ENCODE measurements at places on chromosomes 4 and X. TPM values are rescaled to one million over a fixed set of nuclear protein-coding genes. Genes with fewer than 3 reads are reported as not detected.

ETDA gene
- total RNA-seq, result not detected

IL13RA2 gene
- 0.57 TPM for total RNA-seq

DNA sequence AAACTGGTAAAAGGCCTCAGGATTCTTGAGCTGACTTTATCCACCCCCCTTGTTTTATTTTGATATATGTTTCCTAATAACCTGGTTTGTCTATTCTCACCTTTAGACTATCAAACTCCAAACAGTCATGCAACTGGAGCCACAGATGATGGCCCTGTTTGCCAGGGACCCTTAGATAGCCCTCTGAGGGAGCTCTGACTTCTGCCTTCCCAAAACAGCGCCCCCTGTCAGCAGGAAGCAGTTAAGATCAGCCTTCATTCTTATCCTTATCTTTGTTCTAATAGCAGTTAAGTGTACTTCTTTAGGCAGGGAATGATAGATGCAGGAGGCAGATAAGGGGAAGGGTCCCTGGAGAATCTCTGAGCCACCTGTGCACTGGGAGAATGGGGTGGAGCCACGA, 27.5 kb upstream of the CXCL13 start:
- no peaks in the 10 kb centered on the region for H3K4me1 ChIP-seq
- no peak for DNase-seq
- no peak overlapping the region for H3K27ac ChIP-seq
- H3K36me3 ChIP-seq, result no peaks in the 10 kb centered on the region
- H3K27me3 ChIP-seq, result no peaks in the 10 kb centered on the region
- no peak overlapping the region for H3K4me3 ChIP-seq

GRCh38 chr4:161762796-161763195, 401.0 kb downstream of the FSTL5 start:
- H3K36me3 ChIP-seq, result no peaks in the 10 kb centered on the region
- H3K27ac ChIP-seq, result no peak overlapping the region
- no peaks in the 10 kb centered on the region for H3K4me1 ChIP-seq
- H3K27me3 ChIP-seq, result no peaks in the 10 kb centered on the region
- DNase-seq, result no peak
- H3K4me3 ChIP-seq, result no peak overlapping the region

- H3K4me1 ChIP-seq, result no peaks in the 10 kb centered on the region
- no peaks in the 10 kb centered on the region for H3K36me3 ChIP-seq
- H3K4me3 ChIP-seq, result peak overlapping the region; percentile 24
- H3K27me3 ChIP-seq, result no peaks in the 10 kb centered on the region
Observed at GRCh38 chr4:107799669-107800450, 24.9 kb upstream of the SGMS2 start.

GRCh38 chrX:14964500-14964899, 91.3 kb downstream of the MOSPD2 start:
- no peaks in the 10 kb centered on the region for H3K27me3 ChIP-seq
- no peaks in the 10 kb centered on the region for H3K4me1 ChIP-seq
- H3K4me3 ChIP-seq, result no peak overlapping the region

GRCh38 chr4:128951316-128951715, 141.8 kb downstream of the JADE1 start:
- no peak overlapping the region for H3K27ac ChIP-seq
- peaks cover 2% of the 10 kb centered on the region for H3K36me3 ChIP-seq
- no peaks in the 10 kb centered on the region for H3K4me1 ChIP-seq
- H3K27me3 ChIP-seq, result no peaks in the 10 kb centered on the region

DNA sequence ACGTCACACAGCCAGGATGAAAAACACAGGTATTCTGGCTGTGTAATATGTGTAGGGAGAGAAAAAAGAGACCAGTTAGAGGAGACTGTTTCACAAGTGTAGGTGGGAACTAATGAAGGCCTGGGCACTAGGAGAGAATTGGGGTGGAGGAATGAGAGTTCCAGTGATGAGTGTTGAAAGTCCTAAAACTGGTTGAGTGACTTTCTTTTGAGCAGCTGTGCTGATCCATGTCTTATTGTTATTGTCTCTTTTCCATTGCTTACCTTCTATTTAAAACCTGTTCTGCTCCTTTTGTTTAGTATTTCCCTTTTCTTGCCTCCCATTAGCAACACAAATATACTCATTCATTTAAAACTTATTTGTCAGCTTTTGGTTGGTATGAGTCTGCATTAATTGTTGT, 88.7 kb downstream of the PDLIM5 start:
- peaks cover 21% of the 10 kb centered on the region for H3K4me1 ChIP-seq
- H3K4me3 ChIP-seq, result no peak overlapping the region
- no peaks in the 10 kb centered on the region for H3K27me3 ChIP-seq
- no peak for DNase-seq
- H3K36me3 ChIP-seq, result no peaks in the 10 kb centered on the region

GRCh38 chr4:103075435-103075893, 1.1 kb downstream of the SLC9B2 start:
- peak; percentile 78 for DNase-seq
- no peaks in the 10 kb centered on the region for H3K27me3 ChIP-seq
- peak overlapping the region; percentile 74 for H3K4me3 ChIP-seq
- no peaks in the 10 kb centered on the region for H3K4me1 ChIP-seq

DNA sequence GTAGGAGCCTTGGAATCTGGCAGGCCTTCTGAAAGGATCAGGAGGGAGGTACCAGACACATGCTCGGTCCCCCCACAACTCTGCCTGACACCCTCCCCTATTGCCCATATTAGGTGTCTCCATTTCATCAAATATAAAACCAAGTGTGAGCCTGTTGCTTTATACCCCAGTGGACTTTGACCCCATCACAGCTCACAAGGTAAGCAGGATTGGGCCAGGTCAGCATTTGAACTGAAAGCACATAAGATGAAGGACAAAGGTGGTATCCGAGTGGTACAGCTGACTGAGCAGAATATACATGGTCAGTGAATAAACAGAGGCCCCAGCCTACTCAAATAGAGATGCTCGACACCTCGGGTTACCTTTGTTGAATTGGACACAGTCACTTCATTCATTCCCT, 20.0 kb downstream of the SLC25A43 start:
- H3K27me3 ChIP-seq, result no peaks in the 10 kb centered on the region
- no peaks in the 10 kb centered on the region for H3K4me1 ChIP-seq
- H3K4me3 ChIP-seq, result no peak overlapping the region
- H3K27ac ChIP-seq, result no peak overlapping the region

DNA sequence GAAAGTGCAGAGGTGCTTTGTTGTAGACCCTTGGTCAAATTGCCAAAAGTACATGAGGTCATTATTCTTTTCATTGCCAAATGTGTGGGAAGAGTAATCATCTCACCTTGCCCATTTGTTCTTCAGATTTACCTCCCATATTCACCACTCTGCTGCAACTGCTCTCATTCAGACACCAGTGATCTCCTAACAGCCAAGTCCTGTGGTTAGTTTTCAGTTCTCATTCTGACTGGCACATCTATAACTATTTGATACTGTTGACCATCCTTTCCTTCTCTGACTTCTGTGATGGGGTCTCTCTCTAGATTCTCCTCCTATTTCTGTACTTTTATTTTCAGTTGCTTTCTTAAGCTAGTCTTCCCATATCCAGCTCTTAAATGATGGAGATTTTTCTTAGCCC, 39.8 kb downstream of the GRIA3 start:
- DNase-seq, result no peak
- no peaks in the 10 kb centered on the region for H3K36me3 ChIP-seq
- H3K27ac ChIP-seq, result no peak overlapping the region
- no peaks in the 10 kb centered on the region for H3K27me3 ChIP-seq
- H3K4me3 ChIP-seq, result no peak overlapping the region
- no peaks in the 10 kb centered on the region for H3K4me1 ChIP-seq

- no peaks in the 10 kb centered on the region for H3K36me3 ChIP-seq
- no peaks in the 10 kb centered on the region for H3K4me1 ChIP-seq
- no peak overlapping the region for H3K4me3 ChIP-seq
- no peak for DNase-seq
Observed at GRCh38 chr4:154456240-154456639, 35.4 kb downstream of the DCHS2 start.

DNA sequence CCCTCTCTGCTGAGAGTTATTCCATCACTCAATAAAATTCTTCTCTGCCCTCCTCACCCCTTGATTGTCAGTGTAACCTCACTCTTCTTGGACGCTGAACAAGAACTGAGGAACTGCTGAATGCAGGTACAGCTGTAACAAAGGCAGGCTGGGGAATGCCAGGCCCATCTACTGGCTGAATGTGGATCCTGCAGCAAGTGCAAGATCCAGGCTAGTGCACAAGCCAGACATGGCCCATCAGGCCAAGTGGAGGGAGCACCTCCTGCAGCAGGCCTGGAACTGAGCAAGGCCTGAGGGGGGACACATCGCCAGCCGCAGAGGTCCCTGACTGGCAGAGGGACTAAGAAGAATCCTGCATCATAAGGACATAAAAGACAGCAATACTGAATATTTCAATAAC, 411.8 kb upstream of the PCDH10 start:
- no peak overlapping the region for H3K27ac ChIP-seq
- H3K4me3 ChIP-seq, result no peak overlapping the region
- DNase-seq, result no peak

Measured in right lobe of liver (tissue), 6 donors.